Activated CD4-positive, CD25-positive, alpha-beta regulatory T cell treated with anti-CD3 and anti-CD28 coated beads, Interleukin-2, amount 50 U/mL, for 24 hours (primary cell): ENCODE measurements at places on chromosomes 3 and 15.

- no peak for ATAC-seq
These were observed 285.8 kb upstream of the GADL1 start for GRCh38 chr3:31180274-31180673.

DNA sequence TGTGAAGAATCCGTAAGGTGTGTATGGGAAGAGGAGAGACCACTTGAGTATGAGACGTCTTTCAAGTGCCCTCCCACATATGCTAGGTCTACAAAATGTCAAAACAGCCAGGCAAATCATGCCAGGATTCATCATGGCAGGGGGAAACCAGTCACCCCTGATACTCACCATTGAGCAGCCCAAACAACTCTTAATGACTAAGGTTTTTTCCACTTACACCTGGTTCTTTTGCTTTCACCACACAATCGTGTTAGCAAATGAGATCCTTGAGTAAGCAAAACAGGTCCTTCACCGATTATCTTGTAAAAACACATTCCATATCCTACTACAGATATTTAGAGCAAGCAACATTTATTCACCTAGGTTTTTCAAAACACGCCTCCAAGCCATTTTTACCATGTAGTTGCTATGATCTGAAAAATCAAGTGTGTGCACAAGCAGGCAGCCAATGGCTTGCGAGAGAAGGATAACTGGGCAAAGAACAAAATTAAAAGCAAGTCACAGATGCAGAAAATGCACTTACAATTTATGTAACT lies 177.5 kb upstream of the LPP start:
- ATAC-seq = peak; percentile 67

DNA sequence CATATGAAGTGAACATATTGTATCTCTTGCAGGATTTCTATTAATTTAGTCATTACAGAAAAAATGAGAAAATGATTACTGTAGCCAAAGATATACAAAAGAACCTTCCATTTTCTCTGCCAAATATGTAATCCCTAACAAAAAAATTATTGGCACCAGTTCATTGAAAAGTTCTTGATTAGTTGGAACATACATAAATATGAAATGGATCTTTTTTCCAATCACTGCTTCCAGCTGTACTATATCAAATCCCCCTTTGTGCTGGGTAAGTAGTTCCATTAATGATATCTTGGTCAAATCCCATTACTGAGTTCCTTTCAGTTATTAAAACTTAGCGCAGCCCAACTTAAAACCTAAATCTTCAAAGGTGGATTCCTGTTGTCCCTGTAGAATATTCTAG lies 263.8 kb downstream of the SLC9A9 start:
- ATAC-seq = no peak

DNA sequence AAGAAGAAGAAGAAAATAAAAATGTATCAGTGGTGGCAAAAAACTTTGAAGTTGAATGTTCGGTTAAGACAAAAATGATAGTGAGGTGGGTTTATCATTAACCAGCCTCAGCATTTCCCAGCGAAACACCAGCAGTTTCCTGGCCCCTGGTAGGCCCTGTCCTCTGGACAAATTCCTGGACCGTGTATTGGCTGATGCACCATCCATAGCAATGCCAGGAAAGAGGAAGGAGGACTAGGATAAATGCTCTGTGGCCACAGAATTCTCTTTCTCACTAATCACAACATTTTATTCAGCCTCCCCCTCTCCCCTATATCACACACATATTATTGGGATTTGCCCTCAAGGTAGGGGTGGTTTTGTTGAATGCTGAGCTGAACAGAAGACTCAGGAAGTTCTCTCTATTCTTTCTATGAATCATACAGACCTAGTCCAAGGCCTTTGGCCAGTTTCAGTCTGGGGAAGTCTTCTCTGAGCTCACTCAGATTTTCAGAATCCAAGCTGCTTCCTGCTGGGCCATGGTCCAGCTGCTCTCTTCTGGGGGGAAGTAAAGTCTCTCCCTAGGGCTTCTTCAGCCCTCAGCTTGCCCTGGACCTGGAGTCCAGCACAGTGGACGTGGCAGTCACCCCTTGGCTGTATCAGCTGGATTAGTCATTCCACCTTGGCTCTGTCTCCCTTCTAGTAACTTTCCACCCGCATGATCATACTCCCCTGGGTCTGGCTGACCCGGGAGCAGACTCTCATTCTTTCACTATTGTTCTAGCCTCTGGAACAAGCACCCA lies 27.6 kb downstream of the SLC28A1 start:
- no peak for ATAC-seq

DNA sequence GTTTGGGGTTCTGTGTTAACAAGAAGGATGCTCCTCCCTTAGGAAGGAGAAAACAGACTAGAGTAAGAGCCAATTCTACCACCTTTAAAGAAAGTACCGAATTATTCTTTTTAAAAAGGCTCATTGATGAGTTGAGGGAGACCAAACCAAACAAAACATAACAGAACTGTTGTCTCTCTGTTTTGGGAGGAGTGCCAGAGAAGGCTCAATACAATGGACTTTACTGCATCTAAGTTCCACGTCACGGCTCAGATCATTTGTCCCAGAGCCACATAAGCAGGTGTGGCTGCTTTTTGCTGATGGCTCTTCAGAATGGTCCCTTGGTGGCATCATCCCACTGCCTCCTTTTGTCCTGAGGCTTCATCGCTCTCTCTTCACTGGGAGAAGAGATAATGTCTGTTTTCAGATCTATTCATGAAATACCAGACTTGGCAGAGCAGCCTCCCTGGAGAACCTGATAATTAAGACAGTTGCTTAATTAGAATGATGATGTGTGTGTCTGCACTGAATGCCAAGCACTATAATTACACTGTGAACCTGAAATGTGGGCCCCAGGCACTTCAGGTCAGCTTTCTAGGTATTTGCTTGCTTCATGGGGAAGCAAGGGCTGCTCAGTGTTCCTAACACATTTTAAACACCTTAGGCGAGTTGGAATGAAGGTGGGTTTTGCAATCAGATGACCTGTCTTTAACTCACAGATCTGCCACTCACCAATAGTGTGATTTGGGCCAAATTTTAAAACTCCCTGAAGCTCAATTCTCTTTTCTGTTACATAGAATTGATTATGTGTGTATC lies 335.2 kb upstream of the MCTP2 start:
- ATAC-seq = no peak

GRCh38 chr3:65583188-65583587 lies 455.5 kb downstream of the MAGI1 start:
- ATAC-seq = no peak

DNA sequence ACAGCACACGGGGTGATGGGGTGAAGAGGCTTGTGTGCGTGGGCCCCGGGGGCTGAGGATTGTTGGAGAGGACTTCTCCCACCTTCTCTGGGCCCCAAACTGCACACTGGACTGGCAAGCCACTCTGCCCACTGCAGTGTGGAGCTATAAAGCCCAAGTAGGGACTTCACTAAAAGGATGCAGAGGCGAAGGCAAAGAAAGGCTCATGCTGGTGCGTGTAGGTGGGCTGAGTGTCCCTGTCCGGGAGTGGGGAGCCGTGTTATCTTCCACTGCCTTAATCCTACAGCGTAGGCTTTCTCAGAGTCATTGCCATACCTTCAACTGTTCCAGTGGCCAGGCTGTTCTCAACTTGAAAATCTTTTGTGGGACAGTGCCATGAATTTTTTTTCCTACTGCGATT lies 3.9 kb downstream of the PPARG start:
- ATAC-seq = no peak

DNA sequence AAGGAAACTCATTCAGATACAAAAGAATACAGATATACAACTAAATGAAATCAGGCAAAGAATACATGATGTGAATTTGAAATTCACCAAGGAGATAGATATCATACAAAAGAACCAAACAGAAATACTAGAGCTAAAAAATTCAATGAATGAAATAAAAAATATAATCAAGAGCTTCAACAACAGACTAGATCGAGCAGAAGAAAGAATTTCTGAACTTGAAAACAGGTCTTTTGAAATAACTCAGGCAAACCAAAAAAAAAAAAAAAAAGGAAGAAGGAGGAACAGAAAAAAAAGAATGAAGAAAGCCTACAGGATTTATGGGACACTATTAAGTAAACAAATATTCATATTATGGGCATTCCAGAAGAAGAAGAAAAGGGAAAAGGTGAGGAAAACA lies 137.8 kb downstream of the DMXL2 start:
- no peak for ATAC-seq

DNA sequence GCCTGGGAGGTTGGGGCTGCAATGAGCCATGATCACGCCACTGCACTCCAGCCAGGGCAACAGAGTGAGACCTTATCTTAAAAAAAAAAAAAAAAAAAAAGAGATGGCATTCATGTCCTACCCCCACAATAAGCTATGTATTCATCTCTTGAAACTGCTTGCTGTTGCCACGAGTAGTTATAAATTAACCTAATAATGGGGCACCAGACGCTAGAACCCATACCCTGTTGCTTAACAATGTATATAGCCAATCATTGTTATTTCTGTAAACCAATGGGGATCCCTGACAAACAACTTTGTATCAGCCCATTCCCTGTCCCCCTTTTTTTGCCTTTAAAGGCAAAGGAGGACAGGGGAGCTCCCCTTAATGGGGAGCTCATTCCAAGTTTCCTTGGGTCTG lies 2.8 kb upstream of the LACTB start:
- no peak for ATAC-seq

GRCh38 chr3:130870423-130870822 lies 23.5 kb upstream of the ATP2C1 start:
- ATAC-seq = no peak

DNA sequence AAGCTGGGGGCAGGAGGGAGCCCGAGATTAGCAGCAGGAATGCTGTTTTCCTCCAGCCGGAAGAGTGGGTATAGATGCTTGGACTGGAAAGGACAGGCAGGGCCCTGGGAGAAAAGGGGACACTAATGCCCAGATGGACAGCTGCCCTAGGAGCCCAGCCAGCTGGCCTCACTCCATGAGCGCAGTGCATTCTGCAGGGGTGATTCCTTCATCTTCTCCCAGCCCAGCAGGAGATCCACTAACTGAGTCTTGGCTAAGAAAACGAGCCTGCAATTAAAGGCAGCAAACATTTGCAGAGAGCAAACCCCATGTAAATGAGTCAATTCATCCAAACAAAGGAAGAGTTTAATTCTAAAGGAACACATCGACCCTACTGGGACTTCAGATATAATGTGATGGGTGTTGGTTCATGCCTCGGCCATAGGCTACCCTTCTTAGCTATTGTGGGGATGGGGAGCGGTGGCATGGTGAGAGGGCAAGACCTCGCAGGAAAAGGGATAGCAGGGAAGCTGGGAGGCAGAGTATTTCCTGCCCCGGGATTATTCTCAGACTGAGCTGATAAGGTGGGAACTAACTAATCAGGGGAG lies 13.3 kb upstream of the MINAR1 start:
- no peak for ATAC-seq

DNA sequence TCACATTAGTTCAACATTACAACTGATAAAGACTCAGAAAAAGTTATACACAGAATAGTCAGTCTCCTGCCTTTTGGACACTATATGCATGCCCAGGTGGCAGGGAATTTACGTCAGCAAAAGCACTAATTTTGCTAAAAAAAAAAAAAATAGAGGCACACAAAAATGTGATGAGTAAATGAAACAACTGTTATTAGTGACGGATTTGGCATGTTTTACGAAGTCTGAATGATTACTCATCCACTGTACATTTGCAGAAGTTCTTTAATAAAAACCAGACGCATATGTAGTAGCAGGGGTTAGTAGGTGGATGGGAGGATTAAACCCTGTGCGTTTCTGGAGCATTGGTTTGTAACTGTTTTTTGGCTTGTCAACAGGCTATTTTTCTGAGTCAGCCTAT lies 99.0 kb downstream of the MITF start:
- no peak for ATAC-seq

DNA sequence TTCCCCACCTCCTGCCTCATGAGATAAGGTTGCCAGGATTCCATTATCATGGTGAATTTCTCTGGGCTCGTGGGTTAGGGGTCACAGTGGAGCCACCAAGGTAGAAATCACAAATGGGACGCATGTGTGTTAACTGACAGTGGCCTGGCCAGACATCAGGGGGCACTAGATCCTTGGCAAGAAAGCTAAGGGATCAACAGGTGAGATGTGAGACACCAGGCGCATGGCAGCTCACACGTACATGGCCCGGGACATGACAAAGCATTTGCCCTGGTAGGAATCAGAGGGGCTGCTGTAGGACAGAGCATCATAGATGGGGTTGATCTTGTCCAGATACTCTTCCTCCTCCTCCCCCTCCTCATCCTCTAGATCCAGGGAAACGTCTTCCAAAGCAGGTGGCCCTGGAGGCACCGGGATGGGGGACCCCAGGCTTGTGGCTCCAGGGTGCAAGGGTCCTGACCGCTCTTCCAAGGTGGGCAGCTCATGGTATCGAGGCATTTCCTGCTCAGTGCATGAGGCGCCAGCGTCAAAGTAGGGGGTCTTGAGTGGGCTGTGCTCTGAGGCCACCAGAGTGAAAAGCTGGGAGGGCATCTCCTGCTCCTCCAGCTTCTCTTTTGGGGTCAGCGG lies 24.6 kb downstream of the ZBED2 start:
- ATAC-seq = no peak

DNA sequence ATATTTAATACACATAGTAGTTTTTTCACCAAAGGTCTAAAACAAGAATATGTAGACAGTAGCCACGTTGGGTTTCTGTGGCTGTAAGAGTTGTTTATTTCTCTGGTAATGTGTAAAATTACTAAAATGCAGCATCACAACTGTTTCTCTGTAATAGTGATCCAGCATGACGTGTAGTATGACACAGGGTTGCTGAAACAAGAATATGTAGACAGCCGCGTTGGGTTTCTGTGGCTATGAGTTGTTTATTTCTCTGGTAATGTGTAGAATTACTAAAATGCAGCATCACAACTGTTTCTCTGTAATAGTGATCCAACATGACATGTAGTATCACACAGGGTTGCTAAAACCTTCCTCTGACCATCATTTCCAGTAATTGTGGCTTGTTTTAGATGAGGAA lies 153.6 kb upstream of the ZNF717 start:
- ATAC-seq = no peak

DNA sequence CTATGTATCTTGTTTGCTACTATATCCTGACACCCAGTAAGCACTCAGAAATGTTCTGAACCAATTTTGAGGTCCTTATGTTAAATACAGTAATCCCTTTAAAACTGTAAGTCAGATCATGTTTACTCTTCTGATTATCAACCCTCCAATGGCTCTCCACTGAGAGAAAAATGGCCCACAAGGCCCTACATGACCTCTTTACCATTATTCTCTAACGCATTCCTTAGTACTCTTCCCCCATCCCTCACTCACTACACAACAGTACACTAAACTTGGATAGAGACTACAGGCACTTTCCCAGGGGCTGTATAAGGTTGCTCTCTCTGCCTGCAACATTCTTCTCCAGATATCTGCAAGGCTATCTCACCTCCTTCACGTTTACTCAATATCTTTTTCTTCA lies 1.9 kb downstream of the TOPBP1 start:
- ATAC-seq = no peak

DNA sequence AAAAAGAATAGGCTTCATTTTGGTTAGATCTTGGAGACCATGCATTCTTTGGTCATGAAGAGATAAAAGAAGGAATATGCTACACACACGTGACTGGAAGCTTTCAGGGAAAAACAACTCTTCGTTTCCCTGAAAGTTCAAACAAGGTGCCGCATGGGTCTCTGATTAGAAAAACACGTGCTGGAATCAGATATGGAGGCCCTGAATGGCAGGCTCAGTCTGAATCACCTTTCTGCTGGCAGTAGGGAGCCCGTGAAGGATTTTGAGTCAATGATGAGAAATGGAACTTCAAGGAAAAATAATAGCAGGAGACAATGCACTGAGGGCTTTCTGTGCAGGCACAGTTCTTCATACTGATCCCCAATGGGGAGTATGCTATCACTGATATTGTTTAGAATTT lies 99.8 kb upstream of the LRRN1 start:
- no peak for ATAC-seq
